Hippocampal formation (tissue), 2 donors: ENCODE measurements at places on chromosomes 11 and 22.

GRCh38 chr11:103637295-103637694, 399.1 kb upstream of the DDI1 start:
- DNase-seq = no peak

GRCh38 chr11:91653079-91653754, 571.4 kb upstream of the FAT3 start:
- no peak for DNase-seq

- DNase-seq = no peak
Observed at GRCh38 chr11:6695377-6695776, 12.2 kb upstream of the MRPL17 start.

DNA sequence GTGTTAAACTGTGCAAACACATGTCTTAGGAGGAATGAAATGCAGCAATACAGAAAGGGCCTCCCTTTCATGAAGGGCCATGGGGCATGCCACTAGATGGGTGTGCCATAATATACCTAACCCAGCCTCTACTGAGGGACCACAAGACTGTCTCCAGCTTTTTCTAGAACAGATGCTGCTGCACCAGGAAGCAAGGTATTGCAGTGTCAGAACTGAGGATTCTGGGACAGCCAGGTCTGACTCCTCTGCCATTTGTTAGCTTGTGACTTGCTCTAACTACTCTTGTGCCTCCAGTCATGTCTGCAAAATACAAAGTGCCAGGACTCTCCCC, 53.2 kb downstream of the HIRA start:
- DNase-seq = no peak
